ENCODE measurements at places on chromosomes 1 and 21.

DNA sequence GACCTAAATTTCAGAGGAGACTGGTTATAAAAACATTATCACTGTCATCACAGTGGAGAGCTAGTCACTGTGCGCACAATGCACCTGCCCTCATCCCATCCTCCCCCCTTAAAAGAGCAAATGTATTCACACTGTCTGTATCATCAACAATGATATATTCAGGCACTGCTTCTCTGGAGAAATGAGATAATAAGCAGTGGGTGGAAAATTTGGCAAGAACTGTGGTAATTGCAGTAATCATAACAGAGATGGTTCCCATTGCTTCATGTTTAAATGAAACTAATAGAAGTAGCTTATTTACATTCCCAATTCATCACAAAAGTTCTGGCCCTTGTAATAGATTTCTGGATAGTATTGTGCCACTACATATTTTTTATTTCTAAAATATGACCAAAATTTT is 867.4 kb upstream of the ADGRL2 start:
- DNase-seq: no peak

DNA sequence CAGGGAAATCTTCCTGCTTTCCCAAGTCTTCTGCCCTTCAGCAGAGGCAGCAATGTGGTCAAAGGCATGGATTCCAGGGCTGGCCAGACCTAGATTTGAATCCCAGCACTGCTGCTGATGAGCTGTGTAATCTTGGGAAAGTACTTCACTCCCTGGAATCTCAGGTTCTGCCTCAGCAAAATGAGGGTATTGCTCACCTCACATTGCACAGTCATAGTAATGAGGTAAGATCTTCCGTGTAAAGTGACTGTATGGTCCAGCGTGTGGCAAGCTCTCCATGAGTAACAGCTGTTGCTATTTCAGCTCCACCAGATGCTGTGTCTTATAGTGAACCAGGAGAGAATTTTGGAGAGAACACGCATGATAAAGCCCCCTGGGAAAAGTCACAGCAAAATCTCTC is 56.1 kb upstream of the F3 start:
- no peak for DNase-seq

DNA sequence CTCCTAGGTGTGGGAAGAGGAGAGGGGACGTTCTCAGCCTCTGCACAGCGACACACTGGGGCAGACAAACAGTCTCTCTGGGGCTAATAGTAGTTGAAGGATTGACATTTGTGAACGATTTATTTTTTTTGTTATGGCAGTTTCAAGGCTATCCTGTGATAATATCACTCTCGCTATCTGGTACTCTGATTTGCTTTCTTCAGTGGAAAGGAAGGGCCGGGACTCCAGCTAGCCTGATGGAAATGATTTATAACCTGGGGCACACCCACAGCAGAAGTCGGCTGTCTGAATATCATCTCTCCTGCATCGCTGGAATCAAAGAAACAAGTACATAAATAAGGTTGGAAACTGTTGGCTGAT is 122.7 kb downstream of the KCNN3 start:
- DNase-seq: no peak

DNA sequence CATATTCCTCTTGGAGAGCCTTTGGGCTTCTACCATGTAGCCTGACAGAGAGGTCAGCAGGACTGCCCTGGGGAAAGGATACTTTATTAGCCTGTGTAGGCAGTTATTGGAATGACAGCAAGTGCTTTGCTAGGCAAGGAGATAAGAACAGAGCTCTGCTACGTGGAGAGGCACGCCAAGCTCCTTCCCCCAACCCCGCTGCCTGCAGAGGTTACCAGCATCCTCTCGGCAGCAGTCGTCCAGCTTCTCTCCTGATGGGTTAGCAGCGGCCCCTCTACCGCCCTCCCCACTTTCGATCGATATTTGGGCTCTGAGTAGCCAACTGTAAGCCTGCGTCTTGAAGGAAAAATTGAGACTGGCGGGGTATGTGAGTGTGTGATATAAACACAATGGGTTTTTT is 122.3 kb downstream of the DHRS3 start:
- no peak for DNase-seq

GRCh38 chr1:242004751-242005495 is 6.0 kb upstream of the MAP1LC3C start:
- DNase-seq: no peak

DNA sequence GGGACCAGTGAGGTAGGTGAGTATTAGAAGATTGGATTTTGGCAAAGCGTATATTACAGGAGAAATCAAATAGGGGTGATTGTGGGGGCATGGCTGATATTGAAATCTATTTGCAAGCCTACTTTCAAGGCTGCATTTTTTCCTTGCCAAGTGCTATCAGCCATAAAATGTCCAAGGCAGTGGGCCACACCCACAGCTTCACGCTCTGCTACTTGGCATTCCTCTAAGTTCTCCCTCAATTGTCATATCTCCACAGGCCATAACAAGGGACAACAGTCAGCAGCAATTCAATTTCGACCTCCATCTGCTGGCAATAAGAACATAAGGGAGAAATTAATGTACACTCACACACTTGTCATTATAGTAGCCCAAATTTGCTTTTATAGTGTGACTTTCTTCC is 667.1 kb upstream of the PKN2 start:
- DNase-seq: no peak
